WTC11 (cell line): ENCODE measurements at places on chromosomes 1 and 21.

DNA sequence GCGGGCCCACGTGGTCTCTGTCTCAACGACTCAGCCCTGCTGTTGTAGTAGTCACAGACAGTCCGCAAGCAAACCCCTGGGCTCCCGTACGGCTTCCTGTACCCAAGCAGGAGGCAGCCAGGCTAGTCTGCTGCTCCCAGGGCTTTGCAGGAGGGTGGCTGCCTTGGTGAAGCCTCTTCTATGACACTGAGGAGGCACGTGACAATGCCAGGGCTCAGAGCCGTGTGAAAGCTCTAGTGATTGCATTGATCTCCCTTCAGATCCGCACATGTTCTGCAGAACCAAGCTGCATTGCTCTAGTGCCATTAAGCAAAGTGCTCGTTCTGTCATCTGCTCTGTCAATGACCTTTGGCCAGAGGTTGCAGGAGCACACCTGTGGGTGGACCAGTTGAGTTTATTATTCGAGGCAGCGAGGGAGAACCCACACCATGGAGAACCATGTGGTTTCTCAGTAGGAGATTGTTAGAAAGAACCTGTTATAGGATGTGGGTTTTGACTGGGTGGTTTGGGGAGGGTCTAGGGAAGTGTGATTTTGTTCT, 18.0 kb downstream of the UMODL1 start:
- DNase-seq: no peak

GRCh38 chr1:8684590-8684989, 132.8 kb downstream of the RERE start:
- DNase-seq: no peak

- peak; percentile 30 for DNase-seq
Measured at GRCh38 chr21:40752125-40752524, 94.8 kb downstream of the DSCAM start.

DNA sequence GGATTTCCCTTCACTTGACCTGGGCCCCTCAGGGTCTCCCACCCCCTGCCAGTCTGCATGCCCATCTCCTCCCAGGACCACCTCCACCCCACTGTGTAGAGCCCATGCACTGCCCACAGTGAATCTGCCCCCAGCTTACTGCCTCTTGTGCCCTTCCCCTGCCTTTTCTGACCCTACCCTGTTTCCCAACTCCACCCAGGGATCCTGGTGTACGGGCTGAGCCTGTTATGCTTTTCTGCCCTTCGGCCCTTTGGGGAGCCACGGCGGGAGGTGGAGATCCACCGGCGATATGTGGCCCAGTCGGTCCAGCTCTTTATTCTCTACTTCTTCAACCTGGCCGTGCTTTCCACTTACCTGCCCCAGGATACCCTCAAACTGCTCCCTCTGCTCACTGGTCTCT, 1.9 kb downstream of the TMEM79 start:
- no peak for DNase-seq

GRCh38 chr21:36321325-36322082, 1.5 kb downstream of the MORC3 start:
- no peak for DNase-seq

DNA sequence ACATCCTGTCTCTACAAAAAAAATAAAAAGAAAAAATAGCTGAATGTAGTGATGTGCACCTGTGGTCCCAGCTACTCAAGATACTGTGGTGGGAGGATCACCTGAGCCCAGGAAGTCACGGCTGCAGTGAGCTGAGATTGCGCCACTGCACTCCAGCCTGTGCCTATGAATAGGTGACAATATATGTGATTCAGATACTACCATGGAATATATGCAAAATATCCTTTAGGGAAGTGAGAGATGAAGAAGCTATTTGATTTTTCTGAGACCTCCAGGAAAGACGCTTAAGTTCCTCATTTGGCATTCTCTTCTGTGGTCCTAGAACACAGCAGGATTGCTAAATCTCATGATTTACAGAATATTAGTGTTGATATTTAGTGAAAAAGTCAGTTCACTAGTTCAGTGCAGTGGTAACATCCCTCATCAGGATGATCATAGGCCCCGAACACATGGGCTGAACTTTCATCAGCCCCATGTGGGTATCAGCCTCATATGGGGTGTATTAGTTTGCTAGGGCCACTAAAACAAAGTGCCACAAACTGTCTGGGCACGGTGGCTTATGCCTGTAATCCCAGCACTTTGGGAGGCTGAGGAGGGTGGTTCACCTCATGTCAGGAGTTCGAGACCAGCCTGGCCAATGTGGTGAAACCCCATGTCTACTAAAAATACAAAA, 6.0 kb upstream of the VASH2 start:
- no peak for DNase-seq

DNA sequence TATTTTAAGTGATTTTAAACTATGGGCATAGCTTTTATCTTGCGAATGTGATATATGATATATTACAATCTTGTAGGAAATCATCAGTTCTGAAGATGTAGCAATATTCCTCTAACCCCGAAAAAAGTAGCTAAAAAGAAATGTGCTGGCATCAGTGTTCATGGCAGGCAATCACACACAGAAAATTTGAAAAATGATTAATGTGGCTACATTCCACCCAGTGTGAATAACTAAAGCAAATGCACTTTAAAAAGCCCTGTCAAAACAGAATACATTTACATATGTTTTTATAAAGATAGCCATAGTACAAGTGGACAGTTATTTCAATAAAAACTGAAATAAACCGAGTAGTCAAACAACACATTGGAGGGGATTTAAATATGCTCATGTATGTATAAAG, 260.2 kb downstream of the HHAT start:
- no peak for DNase-seq

DNA sequence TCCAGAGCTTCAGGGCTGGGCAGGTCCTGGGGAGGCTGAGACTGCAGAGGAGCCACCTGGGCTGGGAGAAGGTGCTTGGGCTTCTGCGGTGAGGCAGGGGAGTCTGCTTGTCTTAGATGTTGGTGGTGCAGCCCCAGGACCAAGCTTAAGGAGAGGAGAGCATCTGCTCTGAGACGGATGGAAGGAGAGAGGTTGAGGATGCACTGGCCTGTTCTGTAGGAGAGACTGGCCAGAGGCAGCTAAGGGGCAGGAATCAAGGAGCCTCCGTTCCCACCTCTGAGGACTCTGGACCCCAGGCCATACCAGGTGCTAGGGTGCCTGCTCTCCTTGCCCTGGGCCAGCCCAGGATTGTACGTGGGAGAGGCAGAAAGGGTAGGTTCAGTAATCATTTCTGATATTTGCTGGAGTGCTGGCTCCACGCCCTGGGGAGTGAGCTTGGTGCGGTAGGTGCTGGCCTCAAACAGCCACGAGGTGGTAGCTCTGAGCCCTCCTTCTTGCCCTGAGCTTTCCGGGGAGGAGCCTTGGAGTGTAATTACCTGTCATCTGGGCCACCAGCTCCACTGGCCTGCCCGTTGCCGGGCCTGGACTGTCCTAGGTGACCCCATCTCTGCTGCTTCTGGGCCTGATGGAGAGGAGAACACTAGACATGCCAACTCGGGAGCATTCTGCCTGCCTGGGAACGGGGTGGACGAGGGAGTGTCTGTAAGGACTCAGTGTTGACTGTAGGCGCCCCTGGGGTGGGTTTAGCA, 9.3 kb downstream of the MYBPH start:
- no peak for DNase-seq
